Coronary artery (tissue), 2 donors: ENCODE measurements at places on chromosomes 3 and 15.

GRCh38 chr3:119401069-119401468, 62.3 kb downstream of the TMEM39A start:
- no peak for DNase-seq

GRCh38 chr15:97522347-97522746, 438.2 kb upstream of the ARRDC4 start:
- DNase-seq, result no peak

DNA sequence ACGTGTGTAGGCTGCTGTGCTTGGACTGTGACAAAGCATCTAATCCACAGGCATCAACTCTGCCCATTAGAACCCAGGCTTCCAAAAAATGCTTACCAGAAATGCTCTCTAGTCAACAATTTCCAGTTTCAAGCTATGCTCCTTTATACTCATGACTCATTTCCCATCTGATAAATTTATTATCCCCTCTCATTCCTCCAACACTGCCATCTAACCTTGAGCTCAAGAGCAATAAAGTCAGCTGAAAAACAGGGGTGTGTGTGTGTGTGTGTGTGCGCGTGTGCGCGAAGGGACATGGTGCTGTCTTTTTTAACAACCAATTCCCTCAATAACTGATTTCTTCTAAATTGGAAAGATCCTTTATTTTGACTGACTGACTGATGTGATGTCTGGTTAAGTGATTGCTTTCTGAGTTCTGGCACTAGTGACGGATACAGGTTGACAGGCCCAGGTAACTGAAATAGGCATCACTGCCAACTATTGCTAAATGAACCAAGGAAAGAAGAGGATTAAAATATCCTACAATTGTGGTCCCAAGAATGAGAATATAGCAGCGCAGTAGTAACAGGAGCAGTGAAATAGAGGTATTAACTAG, 405.5 kb downstream of the ZNF385D start:
- no peak for DNase-seq

DNA sequence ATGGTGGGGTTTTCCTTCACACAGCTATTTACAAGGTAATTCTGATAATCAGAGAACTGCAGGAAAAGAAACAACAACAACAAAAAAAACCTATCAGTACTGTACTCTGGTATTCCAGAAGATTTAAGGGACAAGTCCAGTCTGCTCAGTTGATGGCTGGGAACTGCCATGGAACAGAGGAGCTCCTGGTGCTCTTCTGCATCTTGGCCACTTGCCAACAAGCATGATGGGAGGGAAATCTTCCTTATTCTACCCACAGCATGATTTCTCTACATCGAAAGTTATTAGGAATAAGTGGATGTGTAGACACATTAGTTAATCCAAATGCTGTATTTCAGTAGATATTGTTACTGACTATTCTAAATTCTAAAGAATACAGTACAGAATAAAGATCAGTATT, 51.7 kb downstream of the RASGRP1 start:
- no peak for DNase-seq

- no peak for DNase-seq
These were observed 109.2 kb downstream of the EPHB1 start for GRCh38 chr3:134904241-134904771.

DNA sequence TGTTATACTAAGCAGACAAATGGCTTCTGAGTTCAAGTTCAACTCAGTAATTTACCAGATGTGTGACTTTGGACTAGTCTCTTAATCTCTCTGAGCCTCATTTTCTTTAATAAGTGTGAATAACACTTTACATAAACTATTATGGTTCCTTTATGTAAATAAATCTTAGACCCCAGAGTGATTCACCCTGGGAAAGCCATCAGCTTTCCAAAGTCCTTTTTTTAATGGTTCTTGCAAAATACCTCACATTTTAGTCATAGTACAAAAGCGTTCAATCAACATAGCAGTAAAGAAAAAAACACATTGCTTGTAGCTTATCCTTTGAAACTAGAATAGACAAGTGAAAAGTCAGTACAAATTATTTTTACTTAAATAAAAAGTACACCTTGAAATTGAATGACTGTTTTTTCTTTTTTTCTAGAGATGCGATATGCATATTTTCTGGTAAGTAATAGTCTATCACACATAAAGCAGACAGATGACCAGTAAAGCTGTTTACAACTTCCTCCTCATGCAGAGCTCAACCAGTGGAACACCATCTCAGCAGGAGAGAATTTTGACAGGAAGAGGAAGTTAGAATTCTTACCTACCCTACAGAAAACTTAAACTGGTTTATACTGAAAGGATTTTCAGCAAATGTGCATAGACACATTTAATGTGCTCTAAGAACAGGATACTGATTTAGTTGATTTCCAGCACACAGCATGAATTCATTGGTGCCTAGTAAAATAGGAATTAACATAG, 123.0 kb upstream of the AGBL1 start:
- no peak for DNase-seq

- DNase-seq, result no peak
These were observed 155.7 kb downstream of the NEK10 start for GRCh38 chr3:27213450-27213849.

DNA sequence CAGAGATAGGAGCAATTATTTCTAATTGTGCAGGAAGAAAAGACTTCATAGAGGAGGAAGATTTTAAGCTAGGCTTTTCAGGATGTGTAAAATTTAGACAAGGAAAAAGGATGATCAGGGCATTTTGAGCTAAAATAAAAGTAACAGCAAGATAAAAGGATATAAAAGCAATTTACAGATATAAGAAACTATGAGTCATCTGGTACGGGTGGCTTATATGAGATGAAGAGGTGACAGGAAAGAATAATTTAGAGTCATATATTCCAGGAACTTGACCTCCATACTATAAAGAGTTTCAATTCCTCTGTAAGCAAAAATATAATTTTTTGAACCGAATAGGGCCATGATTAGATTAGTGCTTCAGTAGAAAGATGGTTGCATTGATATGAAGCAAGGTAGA, 273.7 kb downstream of the RBMS3 start:
- no peak for DNase-seq

GRCh38 chr3:132469326-132469725, 52.0 kb downstream of the DNAJC13 start:
- no peak for DNase-seq

GRCh38 chr3:54094926-54095325, 27.4 kb upstream of the CACNA2D3 start:
- DNase-seq, result no peak
